ENCODE measurements at places on chromosomes 6 and 20.

GRCh38 chr20:48685300-48685699, 142.5 kb downstream of the PREX1 start:
- no peak for DNase-seq

DNA sequence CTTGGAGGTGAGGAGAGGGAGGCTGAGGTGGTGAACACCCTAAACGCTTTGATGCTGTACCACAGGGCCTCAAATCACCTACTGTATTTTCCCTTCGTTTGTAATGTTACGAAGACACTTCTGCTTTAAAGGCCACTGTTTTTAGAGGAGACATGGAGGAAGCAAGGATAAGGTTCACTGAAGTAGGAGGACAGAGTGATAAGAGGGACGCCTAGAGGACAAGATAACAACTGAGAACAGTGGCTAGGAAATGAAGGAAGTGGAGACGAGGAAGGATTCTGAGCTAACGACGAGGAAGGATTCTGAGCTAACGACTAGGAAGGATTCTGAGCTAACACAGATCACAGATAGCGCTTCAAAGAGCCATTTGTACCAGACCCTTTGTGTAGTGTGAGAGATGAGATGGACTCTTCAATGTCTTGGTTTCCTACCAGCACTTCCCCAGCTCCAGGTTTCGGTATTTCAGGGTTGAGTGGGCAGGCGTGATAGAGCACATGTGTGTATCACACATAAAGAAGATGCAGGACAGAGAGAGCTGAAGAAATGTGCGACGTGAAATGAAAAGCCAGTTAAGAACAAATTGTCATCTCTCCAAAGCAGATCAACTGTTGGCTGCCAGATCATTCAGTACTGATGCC, 7.5 kb downstream of the SF3B5 start:
- no peak for DNase-seq

DNA sequence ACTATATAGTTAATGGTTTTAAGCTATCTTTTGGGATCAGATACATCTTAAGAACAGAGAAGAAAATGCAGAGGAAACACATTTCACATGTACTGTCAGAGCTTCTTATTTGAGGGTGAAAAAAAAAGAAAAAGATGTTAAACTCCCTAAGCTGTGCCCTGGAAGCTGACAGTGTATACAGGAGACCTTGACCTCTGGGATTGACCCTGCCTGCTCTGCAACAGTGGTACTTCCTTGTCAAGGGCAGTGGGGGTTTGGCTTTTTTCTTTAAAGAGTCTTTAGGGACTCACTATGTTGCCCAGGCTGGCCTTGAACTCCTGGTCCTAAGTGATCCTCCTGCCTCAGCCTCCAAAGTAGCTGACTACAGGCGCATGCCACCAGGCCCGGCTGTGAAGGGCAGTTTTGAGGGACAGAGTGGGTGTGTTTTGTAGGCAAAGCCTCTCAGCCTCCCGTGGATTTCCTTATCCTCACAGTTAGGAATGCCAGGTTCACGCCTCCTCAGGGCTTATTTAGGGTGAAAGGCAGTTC, 60.6 kb upstream of the SLC22A1 start:
- no peak for DNase-seq

GRCh38 chr6:148440016-148440415, 97.4 kb downstream of the SASH1 start:
- no peak for DNase-seq

DNA sequence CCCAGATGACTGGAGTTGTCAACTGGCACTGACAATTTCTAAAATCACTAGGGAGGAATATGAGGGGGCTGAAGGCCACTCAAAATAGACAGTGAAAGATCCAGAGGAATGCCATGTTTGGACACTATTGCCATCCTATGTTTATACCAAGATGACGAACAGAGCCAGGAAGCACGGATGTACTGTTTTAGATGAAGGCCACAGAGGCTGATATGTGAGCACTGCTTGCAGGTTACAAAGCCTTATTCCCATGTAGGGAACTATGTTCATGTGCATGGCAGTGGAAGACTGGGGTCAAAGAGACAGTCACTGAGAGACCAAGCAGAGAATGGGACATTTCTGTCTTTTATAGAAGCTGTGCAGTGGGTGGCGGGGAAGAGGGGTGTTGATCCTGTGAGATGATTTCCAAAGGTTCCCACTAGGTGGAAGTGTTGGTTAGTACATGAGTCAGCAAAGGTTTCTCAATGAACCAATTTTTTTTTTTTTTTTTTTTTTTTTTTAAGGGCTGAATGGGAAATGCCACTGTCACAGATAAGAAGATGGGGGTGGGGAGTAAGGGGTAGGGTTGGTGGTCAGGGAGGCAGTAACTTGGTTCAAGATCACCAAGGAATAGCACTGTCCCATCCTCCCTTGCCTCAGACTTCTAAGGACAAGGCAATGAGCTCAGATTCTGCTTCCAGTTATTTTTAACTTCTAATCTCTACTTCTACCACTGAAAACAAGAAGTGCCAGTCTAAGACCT, 46.7 kb upstream of the MOCS1 start:
- peak; percentile 5 for DNase-seq

DNA sequence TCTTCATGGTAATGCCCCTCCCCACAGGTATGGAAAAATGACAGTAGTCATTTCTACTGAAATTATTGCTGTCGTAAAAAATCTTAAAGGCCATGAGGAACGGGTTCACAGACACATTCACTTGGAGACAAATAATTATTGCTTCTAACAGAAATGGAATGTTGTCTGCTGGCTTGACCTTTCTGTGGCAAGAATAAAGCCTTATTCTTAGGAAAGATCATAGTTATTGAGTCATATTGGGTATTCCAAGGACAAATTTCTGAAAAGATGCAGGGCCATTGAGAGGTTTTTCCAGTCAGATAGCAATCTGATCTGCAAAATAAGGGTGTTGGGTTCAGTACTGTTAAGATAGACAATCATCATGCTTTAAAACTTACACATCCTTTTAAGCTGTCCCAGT, 29.2 kb downstream of the AKAP7 start:
- no peak for DNase-seq

GRCh38 chr6:166559211-166559610, 27.3 kb downstream of the RAMACL start:
- no peak for DNase-seq

- DNase-seq = no peak
Observed at GRCh38 chr6:159973951-159974350, 5.1 kb downstream of the IGF2R start.

- DNase-seq = peak; percentile 46
Observed at GRCh38 chr20:19995220-19995863, 21.8 kb upstream of the NAA20 start.

DNA sequence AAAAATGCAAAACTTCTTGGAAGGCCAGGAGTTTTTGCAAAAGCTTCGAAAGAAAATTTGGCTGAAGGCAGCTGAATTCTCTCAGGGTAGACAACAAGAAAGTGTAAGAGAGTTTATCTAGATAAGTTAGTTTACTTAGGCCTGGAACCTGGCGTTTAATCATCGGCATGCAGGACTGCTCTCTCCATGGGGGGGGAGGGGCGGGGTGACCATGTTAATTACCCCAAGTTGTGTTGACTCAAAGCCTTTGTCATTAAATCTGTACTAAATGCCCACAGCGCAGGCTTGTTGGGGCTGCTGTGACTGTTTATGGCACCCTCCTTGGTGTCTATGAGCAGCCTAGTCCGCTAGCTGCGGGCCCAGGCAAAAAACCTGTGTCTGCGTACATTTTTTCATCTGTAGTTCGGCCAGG, 20.1 kb upstream of the ZNF451 start:
- no peak for DNase-seq

DNA sequence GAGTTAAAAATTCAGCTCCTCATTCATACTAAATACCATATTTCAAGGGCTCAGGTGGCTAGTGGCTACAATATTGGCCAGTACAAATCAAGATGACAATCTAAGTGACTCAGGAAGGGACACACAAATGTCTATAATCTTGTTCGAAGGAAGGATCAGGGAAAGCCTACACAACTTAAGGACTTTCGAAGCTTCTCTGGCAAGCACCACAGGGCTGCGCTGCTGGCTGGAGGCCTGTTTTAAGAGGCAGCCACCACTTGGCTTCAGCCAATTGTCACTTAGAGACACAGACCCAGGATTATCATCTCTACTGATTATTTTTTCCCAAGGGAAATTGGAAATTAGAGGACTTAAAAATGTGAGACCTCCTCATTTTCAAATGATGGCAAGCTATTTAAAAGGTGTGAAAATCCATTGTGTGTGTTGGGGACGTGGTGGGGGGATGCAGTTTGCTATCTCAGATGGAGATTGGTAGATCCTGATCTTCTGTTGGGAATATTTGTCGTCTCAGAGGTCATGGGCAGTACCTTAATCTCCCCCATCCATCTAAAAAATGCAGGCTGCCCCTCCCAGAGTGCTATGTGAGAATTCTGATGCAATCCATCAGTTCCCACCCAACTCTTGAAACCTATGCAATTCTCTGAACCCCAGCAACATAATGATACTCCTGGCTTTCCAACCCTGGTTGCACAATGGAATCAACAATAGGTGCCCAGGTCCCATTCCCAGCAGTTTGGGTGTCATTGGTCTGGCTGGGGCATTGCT, 11.3 kb downstream of the ARHGAP40 start:
- DNase-seq = no peak

GRCh38 chr6:30955367-30956042, 14.7 kb downstream of the MUCL3 start:
- DNase-seq = peak; percentile 70

DNA sequence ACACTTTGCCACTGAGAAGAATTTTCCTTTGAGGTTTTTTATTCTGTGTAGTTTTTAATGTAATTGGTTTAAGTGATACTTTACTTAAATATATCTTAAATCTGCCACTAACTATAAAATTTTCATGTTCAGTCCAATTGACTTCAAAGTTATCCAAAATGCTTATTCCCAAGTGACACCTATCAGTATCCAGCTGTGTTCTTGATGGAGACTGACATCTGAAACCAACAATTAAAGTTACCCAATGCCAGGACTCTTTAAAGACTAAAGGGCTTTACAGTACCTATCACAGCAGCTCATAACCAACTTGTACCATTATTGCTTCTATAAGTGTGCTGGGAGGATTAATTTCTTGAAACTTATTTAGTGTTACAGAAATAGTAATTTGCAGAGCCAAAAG, 13.8 kb upstream of the EYA4 start:
- no peak for DNase-seq

- no peak for DNase-seq
Observed at GRCh38 chr20:46857061-46857831, 37.4 kb upstream of the EYA2 start.

DNA sequence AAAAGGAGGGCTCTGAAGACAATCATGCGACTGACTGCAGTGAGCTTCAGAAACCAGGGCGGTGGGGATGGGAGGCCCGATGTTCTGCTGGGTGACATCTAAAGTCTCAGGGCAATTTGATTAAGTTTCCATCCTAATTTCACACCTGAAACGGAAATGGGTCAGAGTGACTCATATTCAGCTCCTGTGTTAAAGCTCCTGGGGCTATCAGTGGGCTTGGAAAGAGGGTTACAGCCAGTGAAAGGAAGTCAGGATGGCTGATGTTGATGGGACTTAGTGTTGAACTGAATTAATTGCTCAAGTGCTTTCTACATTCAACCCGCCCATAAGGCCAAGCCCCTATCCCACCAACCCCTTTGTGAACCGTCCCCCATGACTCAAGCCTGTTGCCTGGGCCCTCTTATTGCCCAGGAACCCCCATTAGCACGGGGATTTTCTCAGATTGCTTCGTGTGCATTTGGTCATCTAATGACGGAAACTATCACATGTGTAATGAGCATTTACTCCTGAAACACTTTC, 47.1 kb upstream of the TBC1D7 start:
- DNase-seq = no peak

- no peak for DNase-seq
Observed at GRCh38 chr20:36259177-36260061, 23.1 kb downstream of the AAR2 start.

DNA sequence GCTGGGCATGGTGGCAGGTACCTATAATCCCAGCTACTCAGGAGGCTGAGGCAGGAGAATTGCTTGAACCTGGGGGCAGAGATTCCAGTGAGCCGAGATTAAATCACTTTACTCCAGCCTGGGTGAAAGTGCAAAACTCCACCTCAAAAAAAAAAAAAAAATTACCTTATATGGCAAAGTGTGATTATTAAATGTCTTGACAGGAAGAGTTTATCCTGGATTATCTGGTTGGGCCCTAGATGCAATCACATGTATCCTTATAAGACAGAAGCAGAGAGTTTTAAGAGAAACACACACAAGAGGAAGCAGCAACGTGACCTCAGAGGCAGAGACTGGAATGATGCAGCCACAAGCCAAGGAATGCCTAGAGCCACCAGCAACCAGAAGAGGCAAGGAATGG, 11.0 kb downstream of the ADA start:
- no peak for DNase-seq

DNA sequence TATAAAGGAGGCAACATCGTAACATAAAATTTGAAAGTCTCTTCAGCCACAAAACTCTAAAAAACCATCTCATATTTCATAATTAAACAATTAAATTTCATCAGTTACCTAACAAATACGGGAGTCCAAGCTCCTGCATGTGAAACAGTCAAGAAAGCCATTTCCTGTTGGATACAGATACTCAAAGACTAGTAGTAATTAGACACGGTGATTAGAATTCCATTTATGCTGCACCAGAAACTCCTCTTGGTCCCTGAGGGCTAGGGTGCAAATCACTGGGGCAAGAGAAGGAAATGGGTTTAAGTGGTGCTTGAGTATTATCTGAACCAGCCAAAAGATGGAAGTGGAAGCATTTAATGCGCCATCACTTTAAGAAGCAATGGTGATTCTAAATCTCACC, 27.4 kb downstream of the TRAM2 start:
- no peak for DNase-seq

DNA sequence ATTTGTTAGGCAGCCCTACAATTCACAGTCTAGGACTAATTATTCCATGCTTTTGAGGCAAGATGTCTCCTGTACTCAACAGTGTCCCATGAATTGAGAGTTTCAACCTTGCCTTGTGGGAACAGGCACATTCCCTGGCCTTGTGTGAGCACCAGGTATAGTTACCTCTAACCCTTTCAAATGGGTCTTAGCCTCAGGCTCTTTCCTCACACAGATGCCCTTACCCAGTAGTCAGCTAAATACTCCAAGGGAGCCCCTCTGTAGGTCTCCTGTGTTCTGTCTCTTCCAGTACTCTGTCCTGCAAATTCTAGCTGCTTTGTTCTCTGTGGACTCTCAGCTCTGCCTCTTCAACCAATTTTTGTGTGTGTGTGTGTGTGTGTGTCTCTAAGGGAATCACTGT, 135.3 kb downstream of the ZFAND3 start:
- no peak for DNase-seq

DNA sequence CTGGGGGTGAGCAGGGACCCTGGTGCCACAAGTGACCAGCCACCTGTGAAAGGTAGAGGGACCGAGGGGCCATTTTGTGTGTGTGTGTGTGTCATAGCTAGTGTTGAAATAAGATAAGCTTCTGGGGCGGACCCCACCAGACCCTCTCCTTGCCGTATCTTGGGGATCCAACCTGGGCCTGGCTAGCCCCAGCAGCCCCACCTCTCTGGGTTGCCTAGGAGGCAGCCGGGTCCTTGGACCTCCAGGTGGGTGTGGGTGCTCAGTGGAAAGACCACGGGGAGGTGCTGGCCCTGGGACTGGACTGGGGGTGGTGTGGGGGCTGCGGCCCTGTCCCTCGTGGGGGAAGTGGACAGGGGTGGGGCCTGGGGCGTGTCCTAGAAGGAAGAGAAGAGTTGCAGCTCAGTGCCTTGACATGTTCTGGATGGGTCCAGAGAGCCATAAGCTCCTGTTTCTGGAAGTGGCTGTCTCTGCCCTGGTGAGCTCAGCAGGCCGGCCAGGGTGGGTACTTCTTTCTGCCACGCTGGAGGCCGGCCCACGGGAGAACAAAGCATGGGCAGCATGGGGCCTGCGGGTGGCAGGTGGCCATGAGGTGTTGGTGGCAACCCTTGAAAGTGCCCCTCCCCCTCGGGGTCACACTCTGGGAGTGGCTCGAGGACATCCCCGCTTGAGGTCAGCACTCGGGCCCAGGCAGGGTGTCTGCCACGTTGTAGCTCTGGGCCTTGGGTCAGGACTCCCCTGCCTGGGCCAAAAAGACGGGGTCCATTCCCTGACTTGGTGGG, 8.4 kb downstream of the RBBP8NL start:
- DNase-seq = no peak

Data from CD4-positive, alpha-beta memory T cell (primary cell).